Activated CD4-positive, alpha-beta T cell treated with anti-CD3 and anti-CD28 coated beads, Interleukin-2, amount 50 U/mL, for 48 hours (primary cell): ENCODE measurements at places on chromosomes 1 and 21.

- DNase-seq = no peak
These were observed 15.8 kb upstream of the C8A start for GRCh38 chr1:56838759-56839158.

DNA sequence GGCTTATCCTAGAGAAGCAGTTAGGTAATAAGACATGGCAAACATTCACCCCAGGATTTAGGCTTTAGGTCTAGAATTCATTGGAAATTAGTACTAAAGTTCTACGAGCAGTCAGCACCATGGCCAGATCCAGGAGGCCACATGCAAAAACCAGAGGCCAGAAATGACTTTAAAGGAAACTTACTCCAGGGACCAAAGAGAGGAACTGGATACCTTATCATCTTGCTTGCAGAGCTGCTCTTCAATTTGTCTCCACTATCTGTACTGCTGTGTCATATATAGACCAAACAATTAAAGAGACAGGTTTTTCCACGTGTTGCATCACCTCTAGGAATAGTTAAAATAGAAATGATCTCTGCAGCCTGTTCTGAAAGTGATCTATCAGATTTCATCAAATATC lies 127.8 kb downstream of the LMX1A start:
- DNase-seq = no peak

DNA sequence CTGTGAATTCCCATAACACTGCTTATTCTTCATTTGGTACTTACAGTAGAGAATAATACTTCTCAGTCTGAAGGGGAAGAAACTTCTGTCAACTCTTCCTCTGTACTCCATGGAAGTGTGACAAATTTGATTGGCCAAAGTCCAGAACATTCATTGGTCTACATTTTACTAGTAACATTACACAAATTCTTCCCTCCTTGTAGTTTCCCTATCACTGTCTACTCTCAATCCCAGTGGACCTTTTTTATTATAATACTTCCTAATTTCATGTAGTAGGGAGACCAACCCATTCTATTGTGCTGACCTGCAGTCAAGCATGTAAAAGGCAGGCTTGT lies 74.7 kb downstream of the ALG6 start:
- no peak for DNase-seq

- no peak for DNase-seq
These were observed 53.2 kb downstream of the C1orf198 start for GRCh38 chr1:230814949-230815692.

DNA sequence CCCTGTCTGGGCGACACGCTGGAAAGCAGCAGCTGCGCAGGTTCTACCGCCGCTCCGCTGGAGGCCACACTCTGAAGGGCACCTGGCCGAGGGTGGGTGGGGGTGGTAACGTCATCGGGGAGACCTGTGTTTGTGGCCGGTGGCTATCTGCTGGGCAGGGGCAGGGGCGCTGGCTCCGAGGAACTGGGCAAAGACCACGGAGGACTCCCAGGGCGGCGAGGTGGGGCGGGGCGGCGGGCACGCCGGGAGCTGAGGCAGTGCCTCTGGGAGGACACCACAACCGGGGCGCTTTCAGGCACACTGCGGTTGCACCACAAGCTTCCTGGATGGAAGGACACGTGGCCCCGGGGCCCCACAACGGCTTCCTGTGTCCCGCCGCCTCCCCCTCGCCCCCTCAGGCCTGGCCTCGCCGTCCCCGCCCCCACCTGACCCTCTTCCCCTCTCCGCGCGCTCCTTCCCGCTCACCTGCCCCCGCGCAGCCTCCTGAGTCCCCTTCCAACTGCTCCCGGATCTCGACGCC lies 3.3 kb upstream of the DENND2D start:
- peak; percentile 88 for DNase-seq

- DNase-seq = no peak
These were observed 11.7 kb upstream of the EXTL1 start for GRCh38 chr1:26009796-26010447.

- no peak for DNase-seq
These were observed 8.8 kb upstream of the TENT5B start for GRCh38 chr1:27021354-27022031.

DNA sequence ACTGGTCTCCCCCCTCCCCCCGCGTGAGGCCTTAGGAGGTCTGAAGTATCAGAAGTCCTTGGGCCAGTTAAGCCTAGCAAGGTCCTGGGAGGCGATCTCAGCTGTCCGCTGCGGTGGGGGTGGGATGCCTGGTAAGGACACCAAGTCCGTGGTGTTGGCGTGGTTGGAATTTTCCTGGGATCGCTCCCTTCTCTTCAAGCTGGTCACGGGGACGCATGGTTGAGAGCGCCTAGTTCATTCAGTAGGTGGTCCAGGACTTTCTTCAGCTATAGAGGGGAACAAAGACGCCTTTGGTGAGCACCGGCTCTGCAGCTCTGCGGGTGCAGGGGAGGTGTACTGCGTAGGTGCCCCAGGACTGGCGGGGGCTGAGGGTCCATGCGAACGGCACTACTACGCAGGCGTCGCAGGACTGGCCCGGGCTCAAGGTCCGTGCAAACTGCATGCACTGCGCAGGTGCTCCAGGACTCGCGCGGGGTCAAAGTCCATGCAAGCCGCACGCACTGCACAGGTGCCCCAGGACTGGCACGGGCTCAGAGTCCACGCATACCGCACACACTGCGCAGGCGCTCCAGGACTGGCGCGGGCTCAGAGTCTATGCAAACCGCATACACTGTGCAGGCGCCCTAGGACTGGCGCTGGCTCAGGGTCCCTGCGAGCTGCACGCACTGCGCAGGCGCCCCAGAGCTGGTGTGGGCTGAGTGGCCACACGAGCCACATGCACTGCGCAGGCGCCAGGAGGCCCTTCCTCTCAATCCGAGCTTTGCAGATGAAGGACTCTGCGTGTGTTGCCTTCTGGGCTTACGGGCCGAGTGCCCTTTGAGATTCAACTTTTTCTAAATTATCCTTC lies 36.6 kb upstream of the HMGN1 start:
- peak; percentile 65 for DNase-seq

GRCh38 chr21:33937931-33938339 lies 22.3 kb upstream of the ATP5PO start:
- DNase-seq = no peak
